ENCODE measurements at places on chromosomes 7 and 10. TPM values are rescaled to one million over a fixed set of nuclear protein-coding genes. Genes with fewer than 3 reads are reported as not detected.

The OR2A12 gene
- not detected for total RNA-seq

The FOXI2 gene
- not detected for total RNA-seq

The RBP3 gene
- total RNA-seq: not detected

- no peak for DNase-seq
Measured at GRCh38 chr10:682931-683447, 6.5 kb downstream of the DIP2C start.

GRCh38 chr7:157003756-157004520 lies 6.5 kb downstream of the MNX1 start:
- no peak for DNase-seq

DNA sequence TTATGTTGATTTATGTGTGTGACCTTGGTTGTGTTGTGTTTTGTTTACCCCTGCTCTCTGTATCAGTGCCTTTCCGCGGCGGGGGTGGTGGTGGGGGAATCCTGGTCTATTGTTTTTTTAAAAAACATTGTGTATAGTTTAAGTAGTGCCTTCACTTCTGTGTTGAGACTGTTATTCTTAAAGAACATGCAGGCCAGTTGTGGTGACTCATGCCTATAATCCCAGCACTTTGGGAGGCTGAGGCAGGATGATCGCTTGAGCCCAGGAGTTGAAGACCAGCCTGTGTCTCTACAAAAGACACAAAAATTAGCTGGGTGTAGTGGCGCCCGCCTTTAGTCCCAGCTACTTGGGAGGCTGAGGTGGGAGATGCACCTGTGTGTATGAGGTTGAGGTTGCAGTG lies 429.0 kb upstream of the LRGUK start:
- DNase-seq: no peak

DNA sequence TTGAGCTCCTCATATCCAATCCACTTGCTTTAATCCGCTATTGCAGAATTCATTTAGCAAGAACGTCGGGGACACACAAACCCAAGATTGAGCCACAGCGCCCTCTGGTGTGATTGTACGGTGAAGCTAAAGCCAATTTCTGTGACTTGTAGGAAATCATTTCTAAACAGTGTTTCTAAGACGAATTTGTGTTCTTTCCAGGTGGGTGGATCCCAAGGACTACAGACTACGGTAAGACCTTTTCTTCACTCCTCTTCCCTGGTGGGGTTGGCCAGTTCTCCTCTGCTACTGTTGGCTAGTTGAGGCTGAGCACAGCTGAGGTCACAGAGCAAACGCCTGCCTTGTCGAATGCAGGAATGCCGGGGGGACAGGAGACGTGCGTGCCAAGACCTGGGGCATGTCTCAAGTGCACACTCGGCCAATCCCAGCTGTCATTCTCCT lies 5.2 kb downstream of the DMBT1 start:
- peak; percentile 68 for DNase-seq

GRCh38 chr7:142851269-142851668 lies 3.6 kb upstream of the EPHB6 start:
- no peak for DNase-seq

- DNase-seq: no peak
Measured at GRCh38 chr7:47914717-47915615, 33.3 kb downstream of the PKD1L1 start.

DNA sequence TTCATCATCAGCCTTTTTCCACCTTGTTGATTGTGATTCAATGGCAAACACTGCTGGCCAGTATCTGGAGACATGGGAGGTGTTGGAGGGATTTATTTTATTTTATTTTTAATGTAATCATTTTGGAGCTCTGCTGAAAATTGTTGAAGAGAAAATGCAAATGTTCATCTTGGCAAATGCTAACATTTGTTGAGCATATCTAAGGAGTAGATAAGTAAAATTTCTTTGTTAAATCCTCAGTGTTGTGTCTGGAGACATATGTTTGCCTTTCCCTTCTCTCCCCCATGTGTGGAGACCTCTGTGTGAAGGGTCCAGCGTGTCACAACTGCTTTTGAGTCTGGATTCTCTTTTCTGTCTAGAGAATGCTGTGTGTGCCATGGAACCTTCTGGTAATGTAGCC lies 300.3 kb downstream of the FZD1 start:
- DNase-seq: no peak

- no peak for DNase-seq
Measured at GRCh38 chr7:40474790-40475680, 340.2 kb downstream of the SUGCT start.

GRCh38 chr7:133682364-133683181 lies 429.7 kb downstream of the EXOC4 start:
- DNase-seq: no peak

All from H4 (cell line).